Neural progenitor cell (in vitro differentiated cells): ENCODE measurements at places on chromosomes 16 and 17. TPM values are rescaled to one million over a fixed set of nuclear protein-coding genes. Genes with fewer than 3 reads are reported as not detected.
A peak's percentile ranks its signal among the peaks of the same experiment; 100 is the strongest.

DNA sequence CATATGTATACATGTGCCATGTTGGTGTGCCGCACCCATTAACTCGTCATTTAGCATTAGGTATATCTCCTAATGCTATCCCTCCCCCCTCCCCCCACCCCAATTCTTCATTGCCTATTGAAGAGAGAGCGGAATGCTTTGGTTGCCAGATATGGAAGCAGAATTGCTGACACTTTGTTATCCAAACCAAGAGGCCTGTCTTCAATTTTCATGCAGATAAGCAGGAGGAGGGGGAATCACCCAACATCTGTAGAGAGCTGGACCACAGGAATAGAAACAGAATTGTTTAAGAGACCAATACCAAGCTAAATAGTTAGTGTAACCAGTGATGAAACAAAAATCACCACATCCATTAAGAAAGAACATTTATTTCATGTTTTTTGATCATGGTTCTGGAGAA is 7.1 kb downstream of the ASPA start:
- DNase-seq, result no peak

DNA sequence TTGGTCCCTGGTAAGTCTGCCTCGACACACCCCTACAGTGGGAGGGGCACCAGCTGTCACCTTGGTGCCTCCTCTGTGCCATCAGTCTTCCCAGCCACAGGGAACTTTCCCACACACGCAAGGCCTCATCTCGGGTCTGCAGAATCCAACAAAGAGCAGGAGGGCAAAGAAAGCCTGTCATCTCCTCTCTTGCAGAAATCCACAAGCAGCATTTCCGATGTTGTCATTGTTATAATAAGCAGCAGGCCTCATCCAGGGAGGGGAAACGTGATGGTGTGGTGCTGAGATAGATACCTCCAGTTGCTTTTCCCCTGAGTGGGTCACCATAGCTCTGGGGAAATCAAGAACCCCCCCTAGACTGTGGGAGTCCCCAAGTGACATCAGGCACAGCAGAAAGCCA is 110.4 kb downstream of the CMIP start:
- no peak for DNase-seq

Gene OR2C1
- not detected in 2 replicates for total RNA-seq

Gene HOXB3
- not detected in 2 replicates for total RNA-seq

GRCh38 chr17:929586-929985 is 50.0 kb downstream of the NXN start:
- DNase-seq, result no peak

DNA sequence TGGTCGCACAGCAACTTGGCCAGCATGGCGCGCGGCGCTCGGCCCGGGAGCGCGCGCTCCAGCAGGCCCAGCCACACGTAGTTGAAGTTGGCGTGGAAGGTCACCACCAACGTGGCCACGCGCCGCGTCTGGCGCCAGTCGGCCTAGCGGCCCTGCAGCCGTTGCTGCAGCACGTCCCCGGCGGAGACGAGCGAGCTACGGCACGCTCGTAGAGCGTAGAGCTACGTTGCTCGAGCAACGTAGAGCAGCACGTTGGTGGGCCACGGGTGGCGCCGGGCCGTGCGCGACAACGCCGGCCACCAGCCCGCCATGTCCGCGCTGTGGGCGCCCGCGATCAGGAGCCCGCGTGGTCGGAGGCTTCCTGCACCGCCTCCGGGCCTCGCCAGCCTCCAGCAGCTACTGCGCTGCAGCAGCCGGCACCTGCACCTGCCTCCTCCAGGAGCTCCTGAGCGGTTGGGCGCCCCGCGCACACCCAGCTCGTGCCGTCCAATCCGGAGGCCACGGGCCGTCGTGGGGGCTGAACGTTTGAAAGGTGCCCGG is 13.4 kb upstream of the SULT1A1 start:
- DNase-seq, result no peak

- DNase-seq, result no peak
Measured at GRCh38 chr17:11991461-11991860, 5.8 kb downstream of the ZNF18 start.

GRCh38 chr17:79813297-79814126 is 16.6 kb upstream of the CBX8 start:
- DNase-seq, result peak; percentile 75

Gene KRTAP9-8
- total RNA-seq, result not detected in 2 replicates

Gene RBFOX1
- total RNA-seq, result 1.2 and 1.5 TPM in 2 replicates
